ENCODE measurements at places on chromosomes 4 and X. TPM values are rescaled to one million over a fixed set of nuclear protein-coding genes. Genes with fewer than 3 reads are reported as not detected.

- H3K36me3 ChIP-seq: no peaks in the 10 kb centered on the region
- no peak overlapping the region for H3K4me3 ChIP-seq
- H3K27me3 ChIP-seq: no peaks in the 10 kb centered on the region
- H3K4me1 ChIP-seq: no peaks in the 10 kb centered on the region
- no peak overlapping the region for H3K27ac ChIP-seq
These were observed 1310.7 kb upstream of the TENM3 start for GRCh38 chr4:180932370-180933001.

DNA sequence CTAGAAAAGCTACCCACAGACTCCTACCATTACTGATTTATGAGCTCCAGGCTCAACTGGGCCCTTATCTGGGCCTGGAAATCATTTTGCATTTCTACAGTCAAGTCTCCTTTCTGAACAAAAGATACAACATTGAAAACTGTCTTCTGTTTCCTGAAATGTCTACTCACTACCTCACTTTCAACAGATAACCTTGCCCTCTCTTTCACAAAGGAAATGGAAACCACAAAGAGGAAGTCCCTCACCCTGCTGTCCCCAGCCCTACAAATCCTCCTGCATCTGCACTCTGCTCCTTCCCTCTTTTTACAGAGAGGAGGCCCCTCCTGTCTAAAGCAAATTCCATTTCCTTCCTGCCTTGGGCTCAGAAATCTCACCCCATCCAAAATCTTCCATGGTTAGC, 24.8 kb upstream of the CYBB start:
- H3K27me3 ChIP-seq: no peaks in the 10 kb centered on the region
- H3K4me1 ChIP-seq: no peaks in the 10 kb centered on the region
- H3K27ac ChIP-seq: no peak overlapping the region

- no peak for DNase-seq
- H3K36me3 ChIP-seq: no peaks in the 10 kb centered on the region
- H3K4me3 ChIP-seq: no peak overlapping the region
- no peaks in the 10 kb centered on the region for H3K27me3 ChIP-seq
These were observed 157.5 kb upstream of the ATOH1 start for GRCh38 chr4:93671093-93671492.

- H3K4me1 ChIP-seq: no peaks in the 10 kb centered on the region
- DNase-seq: no peak
- H3K27me3 ChIP-seq: no peaks in the 10 kb centered on the region
- no peak overlapping the region for H3K27ac ChIP-seq
- H3K4me3 ChIP-seq: no peak overlapping the region
- H3K36me3 ChIP-seq: peaks cover 8% of the 10 kb centered on the region
These were observed 208.2 kb downstream of the APBB2 start for GRCh38 chr4:41006141-41006540.

DNA sequence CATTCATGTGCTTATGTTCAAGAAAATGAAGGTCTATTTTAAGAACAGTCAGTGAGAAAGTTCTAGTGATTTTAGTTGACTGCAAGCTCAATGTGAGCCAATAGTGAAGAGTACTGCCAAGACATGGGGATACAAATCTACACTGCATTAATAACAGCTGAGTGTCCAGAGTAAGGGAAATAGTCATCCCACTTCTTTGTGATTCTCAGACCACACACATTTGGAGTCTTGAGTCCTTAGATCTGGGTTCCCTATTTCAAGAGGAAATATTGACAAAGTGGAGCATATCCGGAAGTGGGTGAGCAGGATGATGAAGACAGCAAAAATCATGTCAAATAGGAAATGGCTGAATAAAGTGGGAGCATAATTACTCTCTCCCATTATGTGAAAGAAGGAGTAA, 171.1 kb downstream of the LARP7 start:
- no peak overlapping the region for H3K27ac ChIP-seq
- no peak for DNase-seq
- H3K36me3 ChIP-seq: no peaks in the 10 kb centered on the region
- no peak overlapping the region for H3K4me3 ChIP-seq
- no peaks in the 10 kb centered on the region for H3K4me1 ChIP-seq
- no peaks in the 10 kb centered on the region for H3K27me3 ChIP-seq

GRCh38 chrX:8191022-8191421, 20.0 kb upstream of the VCX2 start:
- peak; percentile 2 for DNase-seq
- no peak overlapping the region for H3K27ac ChIP-seq
- no peaks in the 10 kb centered on the region for H3K4me1 ChIP-seq

Gene NR3C2
- total RNA-seq: 0.63 TPM

GRCh38 chrX:44596277-44596676, 53.6 kb upstream of the FUNDC1 start:
- no peaks in the 10 kb centered on the region for H3K4me1 ChIP-seq
- H3K27me3 ChIP-seq: no peaks in the 10 kb centered on the region
- no peak for DNase-seq
- no peak overlapping the region for H3K4me3 ChIP-seq
- H3K27ac ChIP-seq: no peak overlapping the region

Gene YTHDC1
- 99.6 TPM for total RNA-seq

DNA sequence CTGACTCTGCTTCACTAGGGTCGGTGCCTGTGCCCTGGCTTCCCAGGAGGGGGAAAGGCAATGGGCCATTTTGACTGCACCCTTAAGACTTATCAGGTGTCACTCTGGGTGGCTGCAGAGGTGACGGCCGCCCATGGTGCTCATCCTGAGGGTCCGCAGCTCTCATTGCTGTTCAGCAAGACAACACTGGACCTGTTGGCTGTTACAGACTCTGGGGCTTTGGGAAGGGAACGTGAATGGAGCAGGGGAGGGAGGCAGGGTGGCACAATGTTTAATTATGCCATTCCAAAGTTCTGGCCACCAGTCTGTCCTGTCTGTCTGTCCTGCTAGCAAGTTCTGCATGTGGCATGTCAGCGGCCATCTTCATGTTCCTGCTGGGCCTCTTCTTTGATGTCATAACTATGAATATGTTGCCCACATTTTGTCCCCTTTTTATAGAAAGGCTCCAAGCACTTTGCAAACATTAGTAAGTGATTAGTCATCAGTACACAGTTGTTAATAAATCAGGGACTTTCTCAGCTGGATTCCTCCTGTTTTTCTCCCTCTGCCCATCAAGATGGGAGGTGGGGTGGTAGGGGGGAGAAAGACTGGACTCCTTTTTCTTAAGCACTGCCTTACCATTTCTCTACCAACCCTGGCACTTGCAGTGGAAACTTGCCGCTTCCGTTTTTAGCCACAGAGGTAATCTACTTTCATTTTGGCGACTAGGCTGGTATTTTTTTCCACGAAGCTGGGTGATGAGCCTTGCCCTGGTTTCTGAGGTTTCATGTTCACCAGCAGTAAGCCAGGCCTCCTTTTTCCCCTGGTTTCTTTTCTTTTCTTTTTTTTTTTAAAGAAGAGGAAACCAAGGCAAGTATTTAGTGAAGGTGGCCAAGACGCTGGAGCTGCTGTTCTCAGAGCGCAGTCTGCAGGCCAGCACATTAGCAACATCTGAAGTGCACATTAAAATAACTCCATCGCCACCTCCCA, 88.6 kb upstream of the TRIM2 start:
- peaks cover 23% of the 10 kb centered on the region for H3K4me1 ChIP-seq
- H3K27me3 ChIP-seq: no peaks in the 10 kb centered on the region
- peak; percentile 15 for DNase-seq
- no peaks in the 10 kb centered on the region for H3K36me3 ChIP-seq
- peak overlapping the region; percentile 5 for H3K27ac ChIP-seq
- H3K4me3 ChIP-seq: peak overlapping the region; percentile 32

GRCh38 chr4:24078347-24078962, 188.6 kb upstream of the PPARGC1A start:
- H3K4me3 ChIP-seq: no peak overlapping the region
- no peak overlapping the region for H3K27ac ChIP-seq
- H3K27me3 ChIP-seq: no peaks in the 10 kb centered on the region
- H3K36me3 ChIP-seq: no peaks in the 10 kb centered on the region
- DNase-seq: no peak

DNA sequence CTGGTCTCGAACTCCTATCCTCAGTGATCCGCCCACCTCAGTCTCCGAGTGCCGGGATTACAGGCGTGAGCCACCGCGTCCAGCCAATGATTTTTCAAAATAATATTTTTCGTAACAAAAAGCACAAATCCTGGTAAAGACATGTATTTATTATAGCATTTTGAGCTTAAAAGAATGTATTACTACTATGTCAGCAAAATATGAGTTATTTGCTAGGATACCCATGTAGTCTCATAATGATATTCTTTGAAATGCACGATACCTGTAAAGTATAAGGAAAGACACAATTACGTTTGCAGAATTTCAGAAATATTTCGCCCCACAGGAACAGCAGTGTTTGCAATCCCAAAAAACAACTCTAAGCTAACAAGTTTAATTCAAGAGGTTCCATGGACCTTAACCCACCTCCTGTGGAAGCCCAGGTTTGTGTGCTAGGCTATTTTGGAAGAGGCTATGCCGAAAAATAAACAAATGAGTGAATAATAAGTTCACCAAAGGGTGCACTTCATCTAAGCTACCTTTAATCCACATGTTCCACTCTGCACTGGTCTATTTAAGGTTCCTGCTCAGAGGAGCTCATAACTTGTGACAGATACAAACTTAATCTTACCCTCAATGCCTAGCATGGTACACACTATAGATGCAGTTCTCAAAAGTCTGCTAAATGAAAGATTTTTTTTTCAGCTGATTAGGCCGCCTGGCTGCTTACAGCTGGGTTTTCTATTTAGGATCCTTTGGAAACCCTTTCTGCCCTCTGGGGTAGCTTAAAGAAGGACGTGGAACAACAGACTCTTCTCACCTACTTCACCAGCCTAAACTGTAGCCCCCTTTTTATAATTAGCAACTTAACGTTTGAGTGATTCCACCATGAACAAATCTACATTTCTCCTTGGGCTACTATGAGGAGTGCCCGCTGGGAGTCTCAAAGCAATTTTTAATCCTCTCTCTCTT, 5.0 kb downstream of the FRYL start:
- no peak overlapping the region for H3K27ac ChIP-seq
- H3K27me3 ChIP-seq: no peaks in the 10 kb centered on the region
- 0 out of 2 replicates have a peak, but pooled peaks cover 2% of the 10 kb centered on the region for H3K4me1 ChIP-seq
- no peak for DNase-seq
- H3K4me3 ChIP-seq: no peak overlapping the region

- H3K27ac ChIP-seq: no peak overlapping the region
- no peaks in the 10 kb centered on the region for H3K36me3 ChIP-seq
- no peaks in the 10 kb centered on the region for H3K4me1 ChIP-seq
- H3K27me3 ChIP-seq: no peaks in the 10 kb centered on the region
These were observed 94.9 kb upstream of the NDP start for GRCh38 chrX:44068043-44068442.

Measured in SJCRH30 (cell line).